ENCODE measurements at places on chromosomes 2 and 18. TPM values are rescaled to one million over a fixed set of nuclear protein-coding genes. Genes with fewer than 3 reads are reported as not detected.

- DNase-seq, result no peak
These were observed 55.0 kb upstream of the DAPL1 start for GRCh38 chr2:158740127-158740526.

DNA sequence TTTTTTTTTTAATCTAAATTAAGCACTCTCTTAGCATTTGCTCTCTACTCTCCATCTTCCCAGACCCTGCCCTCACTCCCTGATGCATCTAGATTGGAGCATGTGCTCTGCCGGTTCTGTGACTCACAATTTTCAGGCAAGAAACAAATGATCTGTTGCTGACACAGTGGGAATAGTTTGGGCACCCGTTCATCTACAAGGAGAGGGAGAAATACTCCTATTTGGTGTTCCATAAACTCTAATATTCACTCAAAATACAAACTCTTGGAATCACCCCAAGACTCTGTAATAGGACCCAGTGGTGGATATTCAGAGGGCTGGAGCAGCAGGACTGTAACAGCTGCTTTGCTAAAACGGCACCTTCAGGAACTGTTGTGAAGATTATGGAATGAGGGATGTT lies 37.1 kb upstream of the LINC00305 start:
- DNase-seq, result no peak

- no peak for DNase-seq
These were observed 68.6 kb downstream of the ZAP70 start for GRCh38 chr2:97781981-97782380.

DNA sequence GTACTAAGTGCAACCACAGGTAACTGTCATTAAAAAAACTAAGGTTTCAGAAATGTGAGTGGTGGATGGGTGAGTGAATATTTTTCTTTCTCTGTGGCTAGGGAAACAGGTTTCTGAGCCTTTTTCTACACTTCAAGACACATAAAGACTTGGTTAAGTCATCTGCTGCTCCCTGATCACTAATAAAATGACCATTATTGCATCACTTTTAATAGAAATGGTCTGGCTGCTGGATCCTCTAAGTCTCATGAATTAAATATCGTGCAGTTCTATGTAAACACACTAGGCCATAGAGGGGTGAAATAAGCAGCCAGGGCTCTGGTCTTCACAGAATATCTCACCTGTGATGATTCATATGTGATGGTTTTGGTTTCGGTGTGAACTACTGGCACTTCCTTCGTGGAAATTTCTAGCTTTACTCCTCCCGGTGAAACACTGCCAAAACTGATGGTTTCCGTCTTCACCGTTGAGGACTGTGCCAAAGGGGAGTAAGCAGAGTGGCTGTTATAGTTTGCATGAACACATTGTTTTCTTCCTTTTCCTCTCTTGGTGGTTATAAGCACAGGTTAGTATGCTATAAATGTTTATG lies 100.4 kb upstream of the ZBTB14 start:
- no peak for DNase-seq

GRCh38 chr2:105224444-105224843 lies 17.1 kb upstream of the GPR45 start:
- DNase-seq, result no peak

- DNase-seq, result no peak
These were observed 159.2 kb downstream of the BCL2 start for GRCh38 chr18:63160172-63160995.

- DNase-seq, result no peak
These were observed 229.1 kb upstream of the SLC14A2 start for GRCh38 chr18:45386041-45386655.

- DNase-seq, result no peak
These were observed 162.1 kb downstream of the QPCT start for GRCh38 chr2:37506407-37507050.

Gene B4GALT6
- total RNA-seq, result 5.3 TPM

Gene GRB14
- total RNA-seq, result 2.2 TPM

Gene MALL
- 19.6 TPM for total RNA-seq
